ENCODE measurements at places on chromosomes 7 and 10. TPM values are rescaled to one million over a fixed set of nuclear protein-coding genes. Genes with fewer than 3 reads are reported as not detected.

- no peak for DNase-seq
Observed at GRCh38 chr7:23371654-23372053, 72.5 kb downstream of the MALSU1 start.

DNA sequence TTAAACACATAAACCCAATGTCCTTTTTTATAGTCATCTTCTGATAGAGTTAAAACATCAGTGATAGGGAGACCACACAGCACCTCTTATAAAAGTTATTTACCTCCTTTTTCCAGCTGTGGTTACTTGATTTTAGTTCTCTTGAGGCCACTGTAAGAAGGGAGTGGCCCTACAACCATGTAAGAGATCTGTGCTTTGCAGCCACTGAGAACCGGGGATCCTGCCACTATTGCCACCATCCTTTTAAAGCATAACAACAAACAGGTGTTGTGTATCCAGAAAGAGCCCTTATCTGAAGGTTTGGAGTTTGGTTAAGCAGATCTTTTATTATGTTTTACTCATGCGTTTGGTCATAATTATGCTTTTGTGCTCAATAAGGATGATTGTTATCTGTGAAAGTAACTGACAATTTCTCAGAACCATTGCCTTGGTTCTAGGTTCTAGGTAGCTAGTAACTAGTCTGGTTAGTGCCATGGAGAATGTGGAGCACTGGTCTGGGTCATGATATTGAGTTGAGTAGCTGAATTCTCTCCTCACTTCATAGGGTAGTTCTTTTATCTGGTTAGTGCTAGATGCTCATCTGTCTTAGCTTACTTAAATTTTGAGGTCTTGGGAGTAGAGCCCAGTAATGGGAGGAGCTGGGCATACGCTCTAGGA lies 56.5 kb downstream of the ST7 start:
- no peak for DNase-seq

DNA sequence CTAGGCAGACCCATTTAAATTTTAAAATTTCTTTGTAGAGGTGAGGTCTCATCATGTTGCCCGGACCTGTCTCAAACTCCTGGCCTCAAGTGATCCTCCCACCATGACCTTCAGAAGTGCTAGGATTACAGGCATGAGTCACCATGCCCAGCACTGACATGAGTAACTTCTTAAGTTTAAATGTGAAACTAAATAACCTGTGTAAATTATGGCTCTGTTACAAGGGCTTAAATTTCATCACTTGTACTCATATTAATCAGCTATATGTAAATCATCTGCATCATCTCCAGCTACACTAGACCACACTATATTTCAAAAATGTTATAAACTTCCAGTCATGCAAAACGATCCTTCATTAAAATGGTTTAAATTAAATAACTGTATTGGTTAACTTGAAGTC lies 56.1 kb downstream of the ATAD1 start:
- DNase-seq = no peak

- no peak for DNase-seq
Observed at GRCh38 chr10:75977139-75977538, 545.7 kb downstream of the LRMDA start.

RGS10 gene
- total RNA-seq = 80.5 TPM

CNNM1 gene
- 0.81 TPM for total RNA-seq

EN2 gene
- not detected for total RNA-seq

- peak; percentile 16 for DNase-seq
Observed at GRCh38 chr10:48506147-48506917, 98.5 kb downstream of the ARHGAP22 start.

CISD1 gene
- total RNA-seq = 39.6 TPM

OR2A5 gene
- total RNA-seq = not detected

GRCh38 chr10:132962623-132963429 lies 20.5 kb upstream of the CFAP46 start:
- no peak for DNase-seq

TRIM74 gene
- total RNA-seq = not detected

NACAD gene
- not detected for total RNA-seq

- peak; percentile 67 for DNase-seq
Observed at GRCh38 chr7:80134536-80135308, at the start of gene GNAI1. TSS of gene GNAI1 (plus strand) at chr7:80134831. CDS start at chr7:80135161, 330 bp downstream.

DNA sequence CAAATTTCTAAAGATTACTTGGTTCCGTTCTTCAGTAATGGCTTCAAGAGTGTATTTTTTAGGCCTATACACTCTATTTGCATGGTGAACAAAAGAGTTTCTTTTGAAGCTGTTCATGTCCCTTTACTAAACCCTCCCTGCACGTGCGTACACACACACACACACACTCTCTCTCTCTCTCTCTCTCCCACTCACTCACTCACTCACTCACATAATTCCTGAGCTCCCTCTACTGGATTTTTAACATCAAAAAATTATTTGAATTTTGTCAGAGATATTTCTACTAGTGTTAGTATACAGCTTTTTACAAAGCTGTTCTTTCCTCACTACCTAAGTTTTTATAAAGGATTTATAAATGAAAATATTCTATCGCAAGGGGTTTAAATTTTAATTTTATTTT lies 85.9 kb downstream of the UBE3C start:
- no peak for DNase-seq

GRCh38 chr7:34835901-34836600 lies 178.0 kb downstream of the NPSR1 start:
- no peak for DNase-seq

ATP6V0A4 gene
- not detected for total RNA-seq

CDHR1 gene
- total RNA-seq = not detected

DNA sequence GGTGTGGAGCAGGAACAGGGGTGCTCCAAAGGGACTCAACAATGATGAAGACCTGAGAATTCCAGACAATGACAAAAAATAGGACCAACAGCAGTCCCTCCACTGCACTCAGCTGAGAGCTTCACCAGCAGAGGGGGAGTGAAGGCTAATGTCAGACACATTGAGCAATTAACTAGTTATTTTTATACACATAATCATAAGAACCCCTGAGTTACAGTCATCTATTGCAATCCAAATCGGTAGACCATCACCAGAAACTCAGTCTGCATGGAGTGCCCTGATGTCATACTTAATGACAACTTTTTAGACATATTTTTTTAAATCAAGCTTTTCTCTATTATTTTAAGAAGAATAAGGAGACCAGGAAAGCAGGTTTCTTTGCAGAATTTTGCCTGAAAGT lies 30.6 kb upstream of the IKZF1 start:
- DNase-seq = no peak

DNA sequence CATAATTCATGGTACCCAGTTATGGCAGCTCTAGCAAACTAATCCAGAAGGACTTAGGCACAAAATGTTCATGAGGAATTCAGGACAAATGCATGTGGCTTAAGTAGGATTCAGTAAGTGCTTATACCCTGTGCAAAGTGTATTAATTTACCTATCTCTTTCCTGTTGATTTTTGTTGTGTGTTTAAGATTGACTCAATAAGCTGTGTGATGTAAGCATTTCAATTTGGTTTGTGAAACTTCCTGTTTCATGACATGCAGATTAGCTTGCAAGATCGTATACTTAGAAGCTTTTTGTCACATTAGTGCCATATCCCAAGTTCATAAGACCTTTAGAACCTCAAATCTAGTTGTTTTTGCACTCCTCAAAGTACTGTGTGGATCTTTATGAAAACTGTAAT lies 416.7 kb downstream of the ARL4A start:
- DNase-seq = no peak

DNA sequence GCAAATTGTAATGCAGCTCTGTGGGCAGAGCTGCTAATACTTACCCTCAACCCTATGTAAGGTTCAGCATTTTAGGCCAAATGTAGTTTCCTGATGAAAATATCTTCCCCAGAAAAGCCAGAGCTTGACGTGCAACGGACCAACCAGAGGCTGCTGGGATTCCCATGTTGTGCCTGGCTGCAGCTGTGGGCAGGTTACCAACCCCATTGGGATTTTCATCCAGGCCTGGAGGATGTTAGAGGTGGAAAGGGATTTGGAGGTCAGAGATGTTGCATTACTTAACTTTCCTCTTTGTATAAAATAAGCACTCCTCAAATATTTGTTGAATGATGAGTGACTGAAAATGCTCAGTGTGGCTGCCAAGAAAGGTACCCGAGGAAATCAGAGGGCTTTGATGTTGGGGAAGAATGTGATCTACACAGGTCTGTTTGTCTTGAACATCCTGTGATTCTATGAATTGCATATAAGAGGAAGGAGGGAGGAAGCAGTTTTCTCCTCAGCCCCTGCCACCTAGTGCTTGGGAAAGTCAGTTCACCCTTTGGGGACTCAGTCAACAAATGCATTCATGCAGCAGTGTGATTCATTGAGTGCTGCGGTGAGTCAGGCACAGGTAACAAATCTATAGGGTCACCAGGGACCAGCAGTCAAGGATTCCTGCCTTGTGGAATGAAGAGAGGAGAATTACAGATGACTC lies 487.2 kb downstream of the RPS24 start:
- DNase-seq = no peak

DNA sequence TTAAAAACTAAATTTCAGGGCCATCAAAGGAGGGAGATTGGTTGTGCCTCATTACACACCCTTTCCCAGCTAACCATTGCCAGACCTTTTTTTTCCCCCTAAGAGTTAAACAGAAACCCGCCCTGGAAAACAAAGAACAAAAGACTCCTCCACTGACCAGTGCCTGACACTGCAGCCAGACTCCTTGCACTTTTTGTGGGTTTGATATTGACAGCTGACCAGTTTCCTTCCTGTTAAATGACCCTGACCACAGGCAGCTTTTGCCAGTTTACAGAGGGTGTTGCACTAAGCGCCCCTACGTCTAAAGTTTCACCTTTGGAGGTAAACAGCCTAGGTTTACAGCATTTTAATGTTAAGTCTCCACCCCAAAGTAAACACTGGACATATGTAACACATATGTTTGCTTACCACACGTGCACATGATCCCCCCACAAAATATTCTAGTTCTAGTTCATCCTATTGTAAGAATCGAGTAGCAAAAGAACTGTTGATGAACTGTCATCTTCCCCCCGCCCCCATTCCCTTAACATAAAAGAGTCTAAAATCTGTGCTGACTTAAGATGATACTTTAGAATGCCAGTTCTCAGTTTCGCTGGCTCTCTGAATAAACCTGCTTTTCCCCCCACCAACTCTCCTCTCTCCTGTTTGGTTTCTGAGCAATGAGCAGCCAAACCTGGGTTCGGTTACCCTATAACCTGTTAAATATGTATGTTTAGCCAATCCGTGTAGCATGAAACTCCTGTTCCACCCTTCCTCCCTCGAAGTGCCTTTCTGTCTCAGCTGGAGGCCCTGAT lies 38.0 kb downstream of the FOXI2 start:
- DNase-seq = no peak

- no peak for DNase-seq
Observed at GRCh38 chr10:43091846-43092245, 15.0 kb downstream of the RET start.

DNA sequence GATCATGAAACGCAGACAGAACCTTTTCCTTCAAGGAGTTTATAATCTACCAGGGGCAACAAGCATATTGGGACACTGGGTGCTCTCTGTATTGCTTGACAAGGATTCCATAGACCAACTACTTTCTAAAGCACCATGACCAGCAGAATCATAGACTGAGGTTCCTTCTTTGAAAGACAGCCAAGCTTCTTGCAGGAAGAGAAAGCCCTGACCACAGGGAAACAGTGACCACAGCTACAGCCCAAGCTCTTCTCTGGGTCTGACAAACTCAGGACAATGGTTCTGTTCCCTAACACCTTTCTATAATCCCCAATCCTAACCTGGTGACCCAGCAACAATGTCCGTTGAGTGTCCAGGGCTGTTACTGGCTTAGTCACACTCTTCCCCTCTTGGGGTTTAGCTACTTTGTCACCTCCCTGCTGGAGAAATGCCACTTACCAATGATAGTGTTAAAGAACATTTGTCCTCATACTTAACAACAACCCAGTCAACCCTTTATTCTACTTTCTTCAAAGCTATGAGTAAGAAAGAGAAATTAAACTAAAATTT lies 155.7 kb downstream of the JAZF1 start:
- DNase-seq = no peak

DNA sequence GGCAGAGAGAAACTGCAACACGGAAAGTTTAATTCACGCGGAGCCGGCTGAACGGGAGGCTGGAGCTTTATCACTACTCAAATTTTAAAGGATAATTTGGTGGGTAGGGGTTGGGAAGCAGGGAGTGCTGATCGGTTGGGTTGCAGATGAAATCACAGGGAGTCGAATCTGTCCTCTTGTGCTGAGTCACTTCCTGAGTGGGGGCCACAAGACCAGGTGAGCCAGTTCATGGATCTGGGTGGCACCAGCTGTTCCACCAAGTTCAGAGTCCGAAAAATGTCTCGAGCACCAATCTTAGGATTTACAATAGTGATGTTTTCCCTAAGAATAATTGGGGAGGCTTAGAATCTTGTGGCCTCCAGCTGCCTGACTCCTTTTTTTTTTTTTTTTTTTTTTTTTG lies 3.6 kb upstream of the PRAP1 start:
- no peak for DNase-seq

- DNase-seq = no peak
Observed at GRCh38 chr10:58951746-58952145, 224.7 kb upstream of the PHYHIPL start.
